ENCODE measurements at places on chromosomes 5 and 9. TPM values are rescaled to one million over a fixed set of nuclear protein-coding genes. Genes with fewer than 3 reads are reported as not detected.

AHRR gene
- total RNA-seq: 1.7 TPM

ADAMTS13 gene
- total RNA-seq: 5.2 TPM

SNCAIP gene
- total RNA-seq: under 0.01 TPM

NXNL2 gene
- 0.31 TPM for total RNA-seq

MLANA gene
- total RNA-seq: not detected

GRCh38 chr9:125440411-125440810, 178.8 kb downstream of the GAPVD1 start:
- no peak for DNase-seq

DNA sequence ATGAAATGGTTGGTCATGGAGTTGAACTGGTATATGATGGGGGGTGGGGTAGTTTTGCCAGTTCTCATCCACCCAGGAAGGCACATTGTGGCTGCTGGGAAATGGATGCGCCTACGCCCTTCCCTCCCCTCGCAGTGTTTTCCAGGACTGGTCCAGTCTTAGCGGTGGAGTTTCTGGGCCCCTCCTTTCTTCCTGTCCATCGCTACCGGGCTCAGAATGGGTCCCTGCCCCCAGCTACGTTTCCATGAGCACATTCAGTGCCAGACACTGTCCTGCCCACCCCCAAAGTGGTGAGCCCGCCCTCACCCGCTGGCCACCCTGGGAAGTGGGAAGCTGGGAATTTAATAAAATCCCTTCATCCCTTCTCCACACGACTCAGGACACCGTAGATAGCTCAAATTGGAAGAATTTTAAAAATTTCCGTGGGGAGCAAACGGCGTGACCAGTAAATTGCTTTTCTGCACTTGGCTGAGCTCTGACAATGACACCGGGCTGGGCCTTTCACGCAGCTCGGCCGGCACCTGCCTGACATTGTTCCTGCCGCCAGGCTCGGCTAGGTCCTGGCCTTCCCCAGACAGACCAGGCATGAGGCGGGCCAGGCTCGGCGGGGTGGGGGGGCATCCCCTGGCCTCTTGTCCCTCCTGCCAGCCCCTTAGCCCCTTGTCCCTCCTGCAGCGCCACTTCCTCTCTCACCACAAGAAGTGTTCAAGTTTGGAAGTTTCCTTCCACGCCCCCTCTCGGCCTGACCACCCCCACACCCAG, 3.6 kb downstream of the FGF18 start:
- DNase-seq: no peak

DNA sequence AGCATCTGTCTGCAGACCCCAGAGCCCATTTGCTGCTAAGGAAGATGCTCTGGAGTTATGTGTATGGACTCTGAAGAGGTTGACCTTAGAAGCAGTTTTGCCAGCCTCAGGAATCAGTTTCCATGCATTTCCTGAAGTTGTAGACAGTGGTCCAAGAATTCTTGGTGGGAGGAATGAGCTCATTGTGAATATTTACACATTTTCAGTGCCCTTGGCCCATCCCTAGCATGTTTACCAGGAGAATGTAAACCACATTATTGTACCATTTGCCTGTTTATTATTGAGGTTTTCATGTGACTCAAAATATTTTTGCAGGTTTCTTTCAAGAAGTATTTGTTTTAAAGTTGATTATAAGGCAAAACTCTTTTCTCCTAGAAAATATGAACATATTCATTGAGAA, 93.8 kb downstream of the NXNL2 start:
- DNase-seq: no peak

DNA sequence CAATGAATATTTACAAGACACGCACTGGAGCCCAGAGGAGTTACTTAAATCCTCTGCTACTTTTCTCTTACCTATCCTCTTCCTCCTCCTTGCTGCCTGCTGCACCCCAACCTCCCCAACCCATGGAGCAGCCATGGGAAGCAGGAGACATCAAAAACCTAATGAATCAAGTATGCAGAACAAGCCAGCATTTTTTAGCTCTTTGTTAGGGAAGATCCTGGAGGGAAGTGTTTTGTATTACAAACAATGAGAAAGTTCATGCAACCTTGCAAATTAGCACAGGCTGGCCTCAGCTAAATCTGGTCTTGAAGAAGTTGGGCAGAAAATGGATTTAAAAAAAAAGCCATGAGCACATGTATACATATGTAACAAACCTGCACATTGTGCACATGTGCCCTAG, 498.8 kb downstream of the KIF4B start:
- DNase-seq: no peak

DNA sequence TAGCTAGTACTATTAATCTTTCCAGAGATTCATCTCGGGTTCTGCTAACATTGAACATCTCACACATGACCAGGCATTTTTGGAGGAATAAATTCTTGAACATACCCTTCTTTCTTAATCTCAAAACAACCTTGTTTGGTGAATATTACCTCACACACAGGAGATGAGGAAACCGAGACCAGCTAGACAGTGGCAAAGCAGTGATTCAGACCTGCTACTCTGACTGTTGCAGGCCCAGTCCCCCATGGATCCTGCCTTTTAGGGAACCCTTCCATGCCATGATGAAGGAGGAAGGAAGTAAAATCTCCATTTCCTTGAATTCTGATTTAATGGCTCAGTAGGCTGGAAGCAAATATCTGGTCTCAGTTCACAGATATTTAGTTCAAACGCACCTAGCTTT, 2.6 kb downstream of the PCSK5 start:
- peak; percentile 41 for DNase-seq

DNA sequence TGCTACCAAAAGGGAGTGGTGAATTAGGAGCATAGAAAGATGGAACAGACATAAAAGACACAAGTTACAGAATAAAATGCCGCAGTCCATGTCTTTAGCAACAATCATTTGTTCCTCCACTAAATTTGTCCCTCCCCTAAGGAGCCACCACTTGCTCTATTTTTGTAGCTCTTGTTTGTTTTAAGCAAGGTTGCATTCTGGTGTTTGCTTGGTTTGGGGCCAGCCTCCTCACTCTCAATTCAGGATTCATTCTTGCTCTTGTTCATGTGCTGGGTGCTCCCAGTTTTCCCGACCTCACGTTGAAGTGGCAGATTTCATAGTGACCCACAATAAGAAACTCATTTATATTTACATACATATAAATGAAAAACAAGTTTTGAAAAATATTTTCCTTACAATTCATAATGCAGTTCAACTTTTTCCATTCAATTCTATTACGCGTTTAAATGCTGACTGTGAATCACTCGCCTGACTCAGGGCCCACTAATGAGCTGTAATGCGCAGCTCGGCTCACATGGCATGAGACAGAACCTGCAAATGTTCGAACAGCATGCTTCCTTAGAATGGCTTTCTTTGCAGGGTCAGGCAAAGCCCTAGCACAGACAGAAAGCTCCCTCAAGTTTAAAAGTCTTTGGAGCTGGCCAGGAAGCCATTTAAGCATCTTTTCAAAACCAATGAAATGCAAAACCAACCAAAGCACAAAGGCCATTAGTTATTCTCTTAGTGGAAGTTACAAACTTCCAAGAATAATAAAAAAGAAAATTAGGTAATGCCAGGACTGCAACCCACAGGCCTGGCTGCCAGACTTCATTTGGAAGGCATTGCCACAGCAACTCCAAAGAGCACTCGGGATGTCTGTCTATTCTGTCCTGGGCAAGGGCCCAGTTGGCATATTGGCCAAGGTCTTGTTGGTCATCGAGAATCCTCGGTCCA, 41.7 kb downstream of the RETREG1 start:
- DNase-seq: peak; percentile 89

GRCh38 chr9:133181561-133181960, 17.8 kb upstream of the GBGT1 start:
- no peak for DNase-seq

DNA sequence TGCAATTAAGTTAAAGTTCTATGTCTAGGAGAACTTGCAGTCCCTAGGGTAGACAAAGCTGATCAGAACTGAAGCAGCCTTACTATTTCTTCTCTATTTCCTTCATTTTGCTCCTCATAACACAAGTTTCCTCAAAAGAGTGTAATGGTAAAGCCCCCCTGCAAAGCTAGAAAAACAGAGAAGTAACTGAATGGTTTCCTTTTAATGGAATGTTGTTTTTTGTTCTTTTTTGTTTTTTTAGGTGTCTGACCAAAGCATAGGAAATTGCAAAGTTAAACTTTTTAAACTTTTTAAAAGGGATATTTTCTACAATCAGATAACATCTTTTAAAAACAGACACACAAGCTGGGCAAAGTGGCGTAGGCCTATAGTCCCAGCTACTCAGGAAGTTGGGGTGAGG, 145.7 kb downstream of the TLE1 start:
- no peak for DNase-seq

DNA sequence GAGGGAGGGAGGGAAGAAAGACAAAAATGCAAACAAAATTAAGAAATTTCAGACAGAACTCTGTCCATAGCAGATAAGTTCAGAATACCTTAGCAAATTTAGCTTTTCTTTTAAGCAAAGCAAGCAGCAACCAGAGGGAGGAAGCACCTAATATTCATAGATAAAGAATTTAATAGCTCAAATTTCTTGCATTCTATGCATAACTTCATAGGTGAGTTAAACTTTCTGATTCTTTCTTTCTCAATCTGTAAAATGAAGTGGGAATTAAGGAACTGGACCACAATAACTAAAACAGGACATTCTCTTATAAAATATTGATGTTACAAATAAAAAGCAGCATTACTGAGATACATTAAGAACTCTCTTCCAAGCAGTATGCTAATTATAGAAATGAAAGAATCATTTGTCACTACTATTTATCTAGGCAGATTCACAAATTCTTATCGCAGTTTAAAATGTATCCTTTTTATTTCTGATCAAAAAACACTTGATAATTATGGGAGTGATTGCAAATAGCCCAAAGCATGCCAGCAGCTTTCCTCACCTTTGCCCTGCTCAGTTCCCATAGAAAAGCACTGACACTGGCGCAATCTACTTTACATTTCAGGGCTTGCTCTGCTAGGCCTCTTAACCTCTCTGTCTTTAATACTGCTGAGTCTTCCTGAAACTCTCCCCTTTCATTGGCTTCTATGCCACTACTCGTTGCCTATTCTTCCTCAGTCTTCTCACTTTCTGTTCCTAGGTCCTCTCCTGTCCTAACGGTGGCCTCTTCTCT, 341.8 kb downstream of the PIK3R1 start:
- DNase-seq: no peak

DNA sequence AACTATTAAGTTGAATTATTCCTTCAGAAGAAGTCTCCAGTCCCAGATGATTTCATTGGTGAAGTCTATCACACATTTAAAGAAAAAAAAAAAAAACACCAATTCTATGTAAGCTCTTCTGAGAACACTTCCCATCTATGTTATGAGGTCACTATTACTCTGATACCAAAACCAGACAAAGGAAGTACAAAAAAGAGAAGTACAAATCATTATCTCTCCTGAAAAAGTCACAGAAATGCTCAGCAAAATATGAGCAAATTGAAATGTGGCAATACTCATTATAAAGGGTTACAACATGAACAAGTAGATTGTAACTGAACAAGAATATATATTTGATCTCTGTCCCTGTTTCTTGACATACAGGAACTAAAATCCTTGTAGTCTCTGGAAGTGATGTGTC, 280.4 kb downstream of the TLE1 start:
- no peak for DNase-seq

GRCh38 chr9:119483153-119483552, 113.9 kb upstream of the BRINP1 start:
- no peak for DNase-seq

- DNase-seq: peak; percentile 28
Measured at GRCh38 chr9:4196886-4197285, 103.0 kb downstream of the GLIS3 start.

- DNase-seq: no peak
Measured at GRCh38 chr9:77587851-77588250, 60.3 kb downstream of the GNA14 start.

DNA sequence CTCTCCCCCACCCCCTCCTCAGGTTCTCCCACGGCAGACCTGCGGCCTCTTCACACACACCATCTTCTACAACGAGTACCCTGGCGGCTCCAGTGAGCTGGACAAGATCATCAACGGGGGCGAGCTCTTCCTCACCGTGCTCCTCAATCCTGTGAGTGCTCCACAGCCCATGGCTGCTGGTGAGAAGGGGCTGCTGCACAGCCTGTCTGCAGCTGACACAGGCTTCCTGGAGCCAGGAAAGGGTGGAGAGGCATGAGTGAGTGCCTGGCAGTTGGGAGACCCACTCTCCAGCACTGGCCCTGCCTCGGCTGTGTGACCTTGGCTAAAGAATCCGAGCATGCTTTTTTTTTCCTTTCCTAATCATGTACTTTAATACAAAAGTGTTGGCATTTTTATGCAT, 31.3 kb downstream of the NDST1 start:
- DNase-seq: no peak

DNA sequence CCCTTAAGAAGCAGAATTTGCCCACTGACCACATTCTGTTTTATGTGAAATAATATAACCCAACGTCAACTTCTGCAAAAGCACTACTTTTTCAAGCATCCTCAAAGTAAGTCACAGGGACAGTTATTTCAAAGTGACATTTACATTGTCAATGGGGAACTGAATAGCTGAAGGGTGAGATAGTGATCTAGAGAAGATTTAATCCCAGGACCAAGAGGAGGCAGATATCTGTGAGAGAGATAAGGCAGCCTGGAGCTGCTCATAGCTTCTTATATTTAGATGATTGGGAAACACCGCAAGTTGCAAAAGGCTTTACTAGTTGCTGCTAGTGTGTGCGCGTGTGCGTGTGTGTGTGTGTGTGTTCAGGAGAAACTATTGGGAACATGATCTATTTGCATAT, 210.4 kb upstream of the RFX3 start:
- no peak for DNase-seq

- DNase-seq: peak; percentile 49
Measured at GRCh38 chr5:16480821-16481538, 15.4 kb upstream of the ZNF622 start.

GRCh38 chr9:123049589-123050222, 16.2 kb downstream of the GPR21 start:
- DNase-seq: no peak

DNA sequence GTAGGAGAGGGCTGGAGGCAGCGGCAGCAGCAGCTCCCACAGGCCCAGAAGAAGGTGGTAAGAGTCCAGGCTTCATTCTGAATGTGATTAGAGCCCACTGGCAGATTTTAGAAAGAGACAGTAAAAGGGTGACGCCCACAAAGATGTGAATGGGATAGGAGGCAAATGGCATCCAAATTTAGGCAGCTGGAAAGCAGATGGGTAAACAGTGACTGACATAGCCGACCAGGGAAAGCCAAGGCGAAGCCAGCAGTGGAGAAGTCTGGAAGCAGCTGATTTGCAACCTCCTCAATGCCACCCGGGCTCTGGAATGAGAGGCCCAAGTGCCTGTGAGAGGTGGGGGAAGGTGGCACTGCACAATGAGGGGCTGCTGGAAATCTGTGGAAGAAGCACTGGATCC, 103.3 kb downstream of the C5orf15 start:
- DNase-seq: no peak

Data from mammary epithelial cell (primary cell).